Activated B cell treated with CpG ODN at 0.5 μM for 24 hours (primary cell): ENCODE measurements at places on chromosomes 12 and 14.

DNA sequence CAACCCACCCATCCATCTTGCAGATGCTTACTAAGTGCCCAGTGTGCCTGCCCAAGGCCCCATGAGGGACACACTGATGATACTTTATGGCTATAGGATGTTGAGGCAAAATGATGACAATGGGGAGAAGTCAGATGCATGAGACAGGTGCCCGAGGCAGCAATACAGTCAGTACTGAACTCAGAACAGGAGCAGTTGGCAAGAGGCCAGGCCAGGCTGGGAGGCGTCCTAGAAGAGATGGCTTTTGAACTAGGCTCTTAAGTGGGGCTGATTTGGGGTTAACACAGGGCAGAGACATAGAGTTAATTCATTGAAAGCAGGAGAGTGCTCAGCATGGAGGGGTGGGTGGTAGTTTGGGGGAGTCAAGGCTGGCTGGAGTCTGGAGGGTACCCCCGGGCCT lies 15.6 kb downstream of the PLBD2 start:
- no peaks in the 10 kb centered on the region for H3K27me3 ChIP-seq
- DNase-seq = no peak
- no peak overlapping the region for H3K27ac ChIP-seq
- H3K4me1 ChIP-seq = peaks cover 8% of the 10 kb centered on the region
- peaks cover 39% of the 10 kb centered on the region for H3K36me3 ChIP-seq
- no peak overlapping the region for H3K4me3 ChIP-seq

- H3K27me3 ChIP-seq = no peaks in the 10 kb centered on the region
- no peaks in the 10 kb centered on the region for H3K4me1 ChIP-seq
- no peak overlapping the region for H3K27ac ChIP-seq
- no peak for DNase-seq
- H3K36me3 ChIP-seq = no peaks in the 10 kb centered on the region
Observed at GRCh38 chr12:93195511-93195910, 182.2 kb upstream of the NUDT4 start.

DNA sequence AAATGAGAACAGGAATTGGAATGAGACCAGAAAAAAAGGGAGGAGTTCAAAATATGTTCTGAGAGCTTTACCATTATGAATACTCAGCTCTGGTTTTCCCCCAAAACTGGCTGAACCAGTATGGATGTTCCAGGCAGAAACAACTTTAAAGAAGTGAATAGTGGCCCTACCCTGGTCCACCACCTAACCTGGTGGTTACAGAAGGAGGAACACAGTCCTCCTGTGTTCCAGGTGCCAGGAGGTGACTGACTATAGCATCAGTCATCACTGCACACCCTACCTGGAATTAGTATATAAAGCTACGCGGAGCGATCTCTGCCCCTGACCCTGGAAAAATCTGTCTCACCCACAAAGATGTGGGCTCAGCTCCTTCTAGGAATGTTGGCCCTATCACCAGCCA lies at the start of gene A2ML1:
Gene A2ML1, plus strand, starts transcription at position 324 of the 400 bp plus-strand sequence. Its CDS starts 31 bp downstream, at position 355.
- H3K4me1 ChIP-seq = no peaks in the 10 kb centered on the region
- no peaks in the 10 kb centered on the region for H3K36me3 ChIP-seq
- no peak within 1 kb of the TSS for H3K27ac ChIP-seq
- DNase-seq = no peak
- peaks cover under 1% of the 10 kb centered on the region for H3K27me3 ChIP-seq

DNA sequence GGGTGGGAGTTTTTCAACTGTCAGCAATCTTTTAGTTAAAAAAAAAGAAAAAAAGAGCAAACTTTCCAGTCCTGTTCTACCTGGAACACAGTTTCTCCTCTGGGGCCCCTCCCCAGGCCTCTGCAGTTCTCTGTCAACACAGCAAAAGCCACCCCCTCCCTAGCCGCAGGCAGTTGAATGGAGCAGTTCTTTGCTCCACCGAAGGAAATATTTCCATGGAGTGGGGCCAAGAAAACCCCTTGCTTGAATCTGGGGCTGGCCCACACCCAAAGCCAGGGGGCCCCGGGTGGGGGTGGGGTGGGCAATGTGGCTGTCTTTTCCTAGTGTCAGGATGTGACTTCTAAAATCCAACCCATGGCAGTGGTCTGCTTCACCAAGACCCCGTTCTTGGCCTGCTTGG lies 5.0 kb upstream of the MEG3 start:
- no peaks in the 10 kb centered on the region for H3K36me3 ChIP-seq
- no peak overlapping the region for H3K27ac ChIP-seq
- DNase-seq = no peak
- peaks cover 16% of the 10 kb centered on the region for H3K27me3 ChIP-seq
- no peaks in the 10 kb centered on the region for H3K4me1 ChIP-seq
